ENCODE measurements at places on chromosomes 5 and 9.

GRCh38 chr5:177086654-177087397 lies at the start of gene FGFR4:
Gene FGFR4, plus strand, starts transcription at chr5:177086915. Its CDS starts 2,688 bp downstream, at chr5:177089603.
- peak; percentile 49 for DNase-seq

- DNase-seq = no peak
These were observed 19.5 kb downstream of the RAD1 start for GRCh38 chr5:34895641-34896419.

- no peak for DNase-seq
These were observed 120.2 kb upstream of the DAB2 start for GRCh38 chr5:39544941-39545340.

DNA sequence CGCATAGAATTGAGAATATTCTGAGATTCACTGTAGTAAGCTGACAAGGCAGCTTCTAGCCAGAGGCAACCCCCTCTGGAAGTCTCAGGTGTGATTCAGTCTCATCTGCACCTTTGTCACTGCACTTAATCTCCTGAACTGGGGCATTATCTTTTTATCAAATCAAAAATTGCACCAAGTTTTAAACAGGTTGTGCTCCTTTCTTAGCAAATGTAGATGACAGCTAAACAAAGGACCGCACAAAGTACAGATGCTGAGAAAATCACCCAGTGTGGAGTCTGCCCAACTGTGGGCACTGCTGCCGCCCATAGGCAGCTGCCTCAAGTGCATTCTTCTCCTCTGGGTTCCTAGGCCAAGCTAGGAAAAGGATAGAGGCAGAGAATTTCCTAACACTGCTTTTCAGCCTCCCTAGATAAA lies 51.1 kb downstream of the STARD4 start:
- DNase-seq = no peak

DNA sequence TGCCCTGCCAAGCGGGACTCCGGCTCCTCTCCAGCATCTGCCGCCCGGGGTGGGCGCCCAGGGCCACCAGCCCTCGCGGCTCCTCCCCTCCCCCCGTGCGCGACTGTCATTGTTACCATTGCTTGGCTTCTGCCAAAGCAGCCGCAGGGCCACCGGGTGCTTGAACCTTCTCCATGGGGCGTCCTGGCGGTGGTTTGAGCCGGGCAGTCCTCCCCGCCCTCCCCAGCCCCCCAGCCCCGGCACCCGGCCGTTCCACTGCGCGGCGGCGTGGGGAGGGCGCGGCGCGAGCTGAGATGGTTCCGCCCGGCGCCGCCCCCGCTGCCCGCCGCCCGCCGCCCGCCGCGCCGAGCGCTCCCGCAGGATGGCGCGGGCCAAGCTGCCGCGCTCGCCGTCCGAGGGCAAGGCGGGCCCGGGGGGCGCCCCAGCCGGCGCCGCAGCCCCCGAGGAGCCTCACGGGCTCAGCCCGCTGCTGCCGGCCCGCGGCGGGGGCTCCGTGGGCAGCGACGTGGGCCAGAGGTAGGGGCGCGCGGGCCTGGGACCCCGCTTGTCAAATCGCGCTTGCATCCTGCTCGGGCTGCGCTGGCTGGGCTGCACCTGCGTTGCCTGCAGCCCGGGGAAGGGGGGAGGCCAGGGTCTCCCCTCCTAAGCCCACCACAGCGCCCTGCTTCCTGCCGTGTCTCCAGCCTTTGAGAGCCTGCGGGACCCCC lies 34.4 kb downstream of the KCNT1 start:
- no peak for DNase-seq

DNA sequence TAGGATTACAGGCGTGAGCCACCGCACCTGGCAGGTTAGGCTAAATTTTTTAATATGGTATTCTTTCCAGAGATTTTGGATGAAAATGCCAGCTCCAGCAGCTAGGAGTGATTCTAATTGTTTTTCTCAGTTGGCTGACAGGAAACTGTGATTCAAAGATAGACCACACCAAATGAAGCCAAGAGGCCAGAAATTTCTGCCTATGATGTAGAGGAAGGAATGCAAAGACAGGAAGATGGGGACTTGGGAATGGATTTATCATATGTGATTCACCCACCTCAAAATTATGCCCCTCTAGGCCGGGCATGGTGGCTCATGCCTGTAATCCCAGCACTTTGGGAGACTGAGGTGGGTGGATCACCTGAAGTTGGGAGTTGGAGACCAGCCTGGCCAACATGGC lies 53.3 kb downstream of the UGCG start:
- no peak for DNase-seq

GRCh38 chr5:113612060-113612496 lies 98.6 kb downstream of the YTHDC2 start:
- no peak for DNase-seq

GRCh38 chr9:15592317-15592716 lies 39.5 kb downstream of the CCDC171 start:
- DNase-seq = no peak

All from stimulated activated CD8-positive, alpha-beta memory T cell treated with anti-CD3 and anti-CD28 coated beads, Interleukin-2, amount 100 ng/mL, for 1 hour (primary cell).